NCI-H1436 (cell line): ENCODE measurements at places on chromosomes 5 and 9.

DNA sequence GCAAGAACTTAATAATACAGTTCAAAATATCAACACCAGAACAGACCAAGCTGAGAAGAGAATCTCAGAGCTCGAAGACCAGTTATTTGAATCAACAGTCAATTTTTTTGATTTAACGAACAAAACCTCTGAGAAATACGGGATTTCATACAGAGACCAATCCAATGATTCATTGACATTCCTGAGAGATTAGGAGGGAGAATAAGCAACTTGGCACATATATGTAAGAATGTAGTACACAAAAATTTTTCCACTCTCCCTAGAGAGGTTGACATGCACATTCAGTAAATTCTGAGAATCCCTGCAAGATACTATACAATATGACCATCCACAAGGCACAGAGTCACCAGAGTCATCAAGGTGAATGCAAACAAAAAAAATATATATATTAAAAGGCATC is 1577.3 kb upstream of the C9orf72 start:
- no peak for DNase-seq

DNA sequence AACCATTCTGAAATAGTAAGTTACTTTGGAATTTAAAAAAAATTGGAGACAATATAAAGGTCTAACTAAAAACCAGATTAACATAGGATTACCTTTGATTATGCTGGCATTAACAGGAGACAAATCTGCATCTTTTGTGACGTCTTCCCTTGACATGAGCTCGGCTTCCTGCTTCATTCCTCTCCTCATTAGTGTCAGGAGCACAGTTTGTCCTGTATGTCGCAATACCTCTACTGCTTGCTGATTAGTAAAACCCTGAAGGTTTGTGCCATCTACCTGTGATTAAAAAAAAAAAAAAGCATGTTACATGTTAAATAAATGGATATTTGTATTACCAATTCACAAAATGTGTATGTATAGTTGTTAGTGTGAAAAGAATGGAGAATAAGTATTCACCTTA is 73.7 kb downstream of the MPDZ start:
- no peak for DNase-seq

DNA sequence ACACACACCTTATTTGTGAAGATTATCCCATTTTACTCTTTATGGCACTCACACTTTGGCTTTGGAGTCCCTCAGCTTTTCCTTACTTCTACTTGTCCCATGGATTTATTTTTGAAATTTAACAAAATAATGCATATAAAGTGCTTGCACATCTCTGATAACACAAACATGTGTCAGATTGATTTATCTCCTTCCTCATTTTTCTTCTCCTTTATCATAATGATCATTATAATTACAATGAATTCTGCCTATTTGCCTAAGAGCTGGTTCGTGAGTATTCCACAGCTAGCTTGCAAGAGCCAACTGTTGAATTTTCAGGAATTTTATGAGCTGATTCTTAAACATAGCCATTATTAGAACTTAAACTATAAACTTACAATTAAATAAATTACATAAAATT is 347.7 kb downstream of the CHSY3 start:
- no peak for DNase-seq

DNA sequence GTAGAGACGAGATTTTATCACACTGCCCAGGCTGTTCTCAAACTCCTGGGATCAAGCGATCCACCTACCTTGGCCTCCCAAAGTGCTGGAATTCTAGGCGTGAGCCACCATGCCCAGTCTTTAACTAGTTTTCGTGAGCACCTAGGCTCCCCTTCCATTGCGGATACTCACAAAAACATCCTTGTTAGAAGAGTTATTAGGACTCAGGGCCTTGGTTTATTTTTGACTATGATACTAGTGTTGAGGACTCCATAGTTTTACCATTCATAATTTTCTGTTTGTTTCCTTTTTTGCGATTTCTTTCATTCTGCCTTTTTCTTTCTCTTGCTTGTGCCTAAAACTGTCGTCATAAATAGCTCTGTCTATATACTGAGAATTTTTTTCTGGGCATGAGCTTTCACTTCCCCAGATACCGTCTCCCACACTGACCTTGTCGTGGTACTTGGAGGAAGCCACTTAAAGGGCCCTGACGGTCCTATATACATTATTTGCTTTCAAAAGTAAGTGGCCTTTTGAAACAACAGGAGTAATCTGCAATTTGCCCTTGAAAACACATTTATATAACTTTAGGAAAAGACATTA is 5.2 kb downstream of the F2R start:
- no peak for DNase-seq

DNA sequence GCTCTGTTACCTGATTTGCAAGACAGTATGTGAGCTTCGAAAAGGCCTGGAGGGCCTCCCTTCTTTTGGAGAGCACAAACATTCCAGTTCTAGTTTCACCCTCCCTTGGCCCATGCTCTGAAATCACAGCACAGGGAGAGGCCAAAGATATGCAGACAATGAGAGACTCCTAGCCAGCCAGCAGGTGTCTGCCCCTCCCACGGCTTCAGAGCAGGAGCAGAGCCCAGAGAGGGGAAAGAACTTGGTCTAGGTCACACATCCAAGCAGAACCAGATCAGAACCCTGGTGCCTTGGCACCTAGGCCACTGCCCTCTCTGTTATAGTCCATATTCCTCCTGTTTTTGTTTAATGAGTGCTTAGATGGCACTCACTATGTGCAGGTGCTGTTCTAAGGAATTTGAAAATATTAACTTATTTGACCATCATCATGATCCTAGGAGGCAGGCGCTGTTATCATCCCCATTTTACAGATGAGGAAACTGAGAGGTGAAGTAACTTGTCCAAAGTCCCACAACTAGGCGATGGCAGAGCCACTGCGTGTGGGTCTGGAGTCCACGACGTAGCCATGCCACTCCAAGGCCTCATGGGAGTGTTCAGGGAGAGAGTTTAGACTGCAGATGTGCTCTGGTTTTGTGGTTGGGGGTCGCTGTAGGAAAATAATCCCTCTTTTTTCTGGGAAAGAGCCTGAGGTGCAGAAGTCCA is 27.2 kb downstream of the TMOD1 start:
- DNase-seq: no peak

- no peak for DNase-seq
These were observed 455.1 kb downstream of the CDH18 start for GRCh38 chr5:19532936-19533335.

DNA sequence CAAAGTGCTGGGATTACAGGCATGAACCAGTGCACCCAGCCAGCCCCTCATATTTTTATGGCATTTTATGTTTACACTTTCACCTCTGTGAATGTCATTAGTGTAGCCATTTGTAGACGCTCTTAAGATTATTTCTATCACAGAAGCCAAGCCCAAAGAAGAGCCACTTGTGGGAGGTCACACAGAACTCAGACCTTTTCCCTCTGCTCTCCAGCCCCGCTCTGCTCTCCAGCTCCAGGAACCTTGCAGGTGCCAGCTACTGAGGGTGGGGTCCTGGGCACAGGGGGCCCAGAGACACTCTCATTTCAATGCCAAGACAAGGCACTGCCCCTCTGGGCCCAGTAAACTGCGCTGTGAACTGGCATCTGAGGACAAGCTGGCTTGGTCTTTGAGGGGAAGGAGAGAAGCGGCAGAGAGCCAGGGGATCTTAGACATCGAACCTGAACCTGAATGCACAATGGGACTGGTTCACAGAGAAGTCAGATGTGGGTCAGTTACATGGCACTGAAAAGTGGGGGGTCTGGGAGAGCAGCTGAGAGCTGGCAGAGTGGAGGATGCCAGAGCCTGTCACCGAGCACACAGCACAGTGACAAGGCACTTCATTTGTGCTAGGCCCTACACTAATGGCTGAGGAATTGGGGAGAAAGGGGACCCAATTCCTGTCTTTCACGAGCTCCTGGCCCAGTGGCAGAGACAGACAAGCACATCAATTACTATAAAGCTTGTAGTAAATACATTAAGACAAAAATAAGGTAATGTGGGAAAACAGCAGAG is 16.7 kb downstream of the ANXA6 start:
- no peak for DNase-seq

- no peak for DNase-seq
These were observed 23.7 kb upstream of the FAM120A start for GRCh38 chr9:93427655-93428379.

GRCh38 chr5:160445132-160445531 is 23.5 kb downstream of the PTTG1 start:
- DNase-seq: no peak

GRCh38 chr9:20319641-20320337 is 302.5 kb downstream of the MLLT3 start:
- DNase-seq: peak; percentile 73

- DNase-seq: no peak
These were observed 303.0 kb downstream of the CSNK1G3 start for GRCh38 chr5:123814801-123815470.

DNA sequence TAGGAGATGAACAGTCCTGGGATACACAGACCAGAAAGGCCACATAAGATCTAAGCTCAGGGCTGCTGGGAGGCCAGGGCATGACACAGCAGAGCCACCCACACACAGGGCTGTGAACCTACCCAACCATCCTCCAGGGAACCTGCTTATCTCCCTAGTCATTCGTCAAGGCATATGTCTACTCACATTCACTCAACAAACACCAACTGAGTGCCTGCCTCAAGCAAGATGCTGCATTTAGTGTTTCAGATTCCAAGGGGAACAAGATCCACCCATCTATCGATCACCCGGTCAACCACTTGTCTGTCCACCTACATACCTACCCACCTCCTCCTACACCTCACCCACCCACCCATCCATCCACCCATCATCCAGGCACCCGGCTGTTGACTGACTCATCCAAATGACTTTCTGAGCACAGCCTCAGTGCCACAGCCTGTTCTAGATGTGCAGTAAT is 1.9 kb downstream of the DPM2 start:
- no peak for DNase-seq

GRCh38 chr9:92947268-92948037 is at the start of gene FGD3:
Gene FGD3 (plus strand): TSS chr9:92947523. CDS start chr9:92976257, 28,734 bp downstream.
- peak; percentile 91 for DNase-seq

DNA sequence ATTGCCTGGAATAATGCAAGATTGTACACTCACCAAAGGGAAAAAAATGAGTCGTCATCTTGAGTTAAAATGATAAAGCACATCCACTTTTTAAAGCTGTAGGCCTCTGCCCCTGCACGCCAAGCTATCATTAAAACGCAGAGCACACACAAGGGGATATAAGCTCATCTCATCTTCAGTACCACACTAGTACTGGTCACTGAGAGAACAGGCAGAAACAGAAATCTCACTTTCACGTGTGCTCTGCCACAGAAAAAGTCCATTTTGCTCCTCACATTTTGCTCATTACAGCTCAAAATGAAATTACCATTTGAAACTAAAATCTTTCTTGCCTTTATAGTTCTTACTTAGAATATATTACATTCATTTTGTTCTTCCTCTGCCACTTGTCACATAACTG is 99.2 kb upstream of the SLC30A5 start:
- no peak for DNase-seq

- DNase-seq: no peak
These were observed 50.8 kb downstream of the TSPAN17 start for GRCh38 chr5:176697934-176698538.

DNA sequence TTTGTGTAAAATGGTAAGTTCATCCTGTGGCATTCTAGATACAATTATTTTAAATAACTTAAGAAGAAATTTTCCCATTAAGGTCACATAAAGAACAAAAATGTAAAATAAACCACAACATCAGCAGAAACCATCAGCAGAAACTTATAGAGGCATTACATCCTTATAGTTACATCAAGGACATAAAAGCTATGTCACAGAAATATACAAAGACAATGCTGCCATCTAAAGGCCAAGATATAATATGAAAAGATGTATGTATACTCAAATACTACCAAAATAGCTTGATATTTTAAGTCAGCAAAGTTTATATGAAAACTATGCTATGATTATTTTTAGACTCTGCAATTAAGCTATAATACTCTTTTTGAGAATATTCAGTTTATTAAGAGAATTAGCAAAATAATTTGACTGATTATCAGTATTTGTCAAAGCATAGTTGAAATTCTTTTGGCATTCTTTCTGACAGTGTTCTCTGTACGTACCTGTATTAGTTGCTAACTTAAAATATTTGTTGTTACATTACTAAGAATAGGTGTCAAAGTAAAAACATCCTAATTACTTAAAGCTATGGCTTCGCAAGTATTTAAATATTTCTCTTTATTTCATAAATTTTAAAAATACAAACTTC is 36.2 kb downstream of the FBXL17 start:
- peak; percentile 60 for DNase-seq

DNA sequence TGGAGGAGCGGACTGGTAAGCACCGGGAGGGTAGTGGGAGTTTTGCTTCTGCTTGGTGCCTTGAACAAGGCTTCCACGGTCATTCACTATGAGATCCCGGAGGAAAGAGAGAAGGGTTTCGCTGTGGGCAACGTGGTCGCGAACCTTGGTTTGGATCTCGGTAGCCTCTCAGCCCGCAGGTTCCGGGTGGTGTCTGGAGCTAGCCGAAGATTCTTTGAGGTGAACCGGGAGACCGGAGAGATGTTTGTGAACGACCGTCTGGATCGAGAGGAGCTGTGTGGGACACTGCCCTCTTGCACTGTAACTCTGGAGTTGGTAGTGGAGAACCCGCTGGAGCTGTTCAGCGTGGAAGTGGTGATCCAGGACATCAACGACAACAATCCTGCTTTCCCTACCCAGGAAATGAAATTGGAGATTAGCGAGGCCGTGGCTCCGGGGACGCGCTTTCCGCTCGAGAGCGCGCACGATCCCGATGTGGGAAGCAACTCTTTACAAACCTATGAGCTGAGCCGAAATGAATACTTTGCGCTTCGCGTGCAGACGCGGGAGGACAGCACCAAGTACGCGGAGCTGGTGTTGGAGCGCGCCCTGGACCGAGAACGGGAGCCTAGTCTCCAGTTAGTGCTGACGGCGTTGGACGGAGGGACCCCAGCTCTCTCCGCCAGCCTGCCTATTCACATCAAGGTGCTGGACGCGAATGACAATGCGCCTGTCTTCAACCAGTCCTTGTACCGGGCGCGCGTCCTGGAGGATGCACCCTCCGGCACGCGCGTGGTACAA is 556 bp downstream of the PCDHGC3 start:
- no peak for DNase-seq

GRCh38 chr9:106035806-106036205 is 341.5 kb downstream of the TMEM38B start:
- DNase-seq: no peak

DNA sequence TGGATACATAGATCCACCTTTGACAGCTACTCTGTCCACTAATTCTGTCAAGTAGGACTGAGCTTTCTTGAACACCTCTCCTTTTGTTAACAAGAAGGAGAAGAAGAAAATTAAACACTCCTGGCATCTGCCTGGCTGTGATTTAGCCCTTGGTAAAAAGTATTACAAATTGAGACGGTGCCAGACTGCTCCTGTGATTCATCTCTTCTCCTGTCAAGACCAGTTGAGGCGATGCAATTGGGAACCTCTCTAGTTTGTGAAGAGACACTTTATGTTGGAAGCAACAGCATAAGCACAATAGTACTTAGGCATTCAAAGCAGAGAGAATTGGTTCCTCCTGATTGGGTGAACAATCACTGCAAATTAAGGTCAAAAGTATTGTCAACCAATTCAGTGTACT is 72.7 kb downstream of the GHR start:
- no peak for DNase-seq

- DNase-seq: no peak
These were observed 766.9 kb upstream of the ADAMTS16 start for GRCh38 chr5:4373051-4373820.

GRCh38 chr5:14411216-14411615 is 170.4 kb upstream of the OTULINL start:
- no peak for DNase-seq
